ENCODE measurements at places on chromosomes 2 and 18.
A peak's percentile ranks its signal among the peaks of the same experiment; 100 is the strongest.

- no peak for DNase-seq
These were observed 59.1 kb upstream of the EML4 start for GRCh38 chr2:42109959-42110640.

DNA sequence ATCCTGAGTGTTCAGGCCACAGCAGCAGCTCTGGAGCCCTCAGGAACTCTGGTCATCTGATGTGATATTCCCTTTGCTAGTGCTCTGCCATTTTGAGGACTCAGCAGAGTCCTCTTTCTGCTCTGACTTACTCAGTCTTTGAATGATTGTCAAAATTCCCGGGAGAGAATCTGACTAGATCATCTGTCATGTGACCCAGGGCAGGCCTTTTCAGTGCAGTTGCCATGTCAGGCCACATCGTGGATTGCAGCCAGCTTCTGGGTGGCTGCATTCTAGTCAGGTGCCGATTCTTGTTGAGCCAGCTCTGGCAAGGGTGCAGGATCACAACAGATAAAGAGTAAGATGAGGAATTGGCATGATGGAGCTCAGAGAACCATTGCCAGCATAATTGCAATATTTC lies 795.6 kb downstream of the CPS1 start:
- DNase-seq, result no peak

DNA sequence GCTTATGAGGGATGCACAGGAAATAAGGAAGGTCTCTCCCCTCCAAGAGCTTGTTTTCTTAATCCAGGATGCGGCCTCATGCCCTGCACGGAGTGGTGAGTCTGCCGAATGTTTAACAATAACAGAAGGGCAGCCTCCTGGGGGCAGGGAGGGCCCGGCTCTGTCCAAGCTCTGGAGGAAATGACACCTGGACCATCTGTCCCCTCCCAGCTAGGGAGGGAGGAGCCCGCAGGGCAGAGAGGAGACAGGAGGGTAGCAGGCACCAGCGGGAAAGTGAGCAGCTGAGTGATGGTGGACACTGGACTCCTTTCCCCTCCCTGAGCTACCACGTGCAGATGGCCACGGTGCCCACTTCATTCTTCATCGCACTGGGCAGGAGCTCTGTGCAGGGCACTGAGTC lies 398.2 kb upstream of the MYT1L start:
- DNase-seq, result no peak

DNA sequence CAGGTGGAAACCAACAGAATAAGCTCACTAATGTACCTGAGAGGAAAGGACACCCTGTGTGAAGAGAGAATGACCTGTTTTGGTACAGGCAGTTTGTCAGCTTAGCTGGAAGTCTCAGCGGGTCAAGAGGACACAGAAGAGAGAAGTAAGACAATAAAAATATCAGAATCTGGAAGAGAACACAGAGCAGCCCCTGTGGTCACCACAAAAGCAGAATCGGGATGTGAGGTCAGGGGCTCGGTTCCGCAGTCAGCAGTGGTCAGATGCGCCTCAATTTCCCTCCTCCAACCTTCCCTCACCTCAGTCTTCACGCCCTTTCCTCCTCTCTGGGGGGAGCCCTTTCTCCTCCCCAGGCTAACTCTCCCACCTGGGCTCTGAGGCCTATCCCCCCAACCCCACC lies 122.9 kb downstream of the AFF3 start:
- DNase-seq, result no peak

- peak; percentile 7 for DNase-seq
These were observed 1.2 kb upstream of the CCNT2 start for GRCh38 chr2:134917360-134917865.

DNA sequence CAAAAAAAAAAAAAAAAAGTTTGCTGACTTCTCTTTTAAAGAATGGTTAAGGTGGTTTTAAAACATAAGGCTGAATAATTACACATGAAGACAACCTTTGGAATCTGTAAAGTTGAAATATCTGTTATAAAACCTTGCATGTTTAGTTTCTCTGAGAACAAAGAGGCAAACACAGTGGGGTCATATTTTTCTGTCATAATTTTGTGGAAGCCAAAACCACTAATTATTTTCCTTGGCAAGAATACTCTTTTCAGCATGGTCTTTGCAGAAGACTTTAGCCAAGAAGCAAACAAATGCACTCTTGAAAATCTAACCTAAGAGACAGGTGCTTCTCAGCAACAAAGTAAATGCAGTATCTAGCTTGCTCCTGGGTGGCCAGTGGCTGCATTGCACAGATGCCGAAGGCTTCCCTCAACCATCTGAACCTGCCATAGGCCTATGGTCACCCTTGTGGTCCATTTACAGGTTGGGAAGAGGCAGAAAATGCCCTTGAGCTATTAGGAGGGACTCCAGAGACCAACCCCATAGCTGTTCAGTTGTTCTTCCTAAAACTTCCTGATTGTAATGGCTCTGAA lies 44.8 kb downstream of the ZAP70 start:
- DNase-seq, result no peak

DNA sequence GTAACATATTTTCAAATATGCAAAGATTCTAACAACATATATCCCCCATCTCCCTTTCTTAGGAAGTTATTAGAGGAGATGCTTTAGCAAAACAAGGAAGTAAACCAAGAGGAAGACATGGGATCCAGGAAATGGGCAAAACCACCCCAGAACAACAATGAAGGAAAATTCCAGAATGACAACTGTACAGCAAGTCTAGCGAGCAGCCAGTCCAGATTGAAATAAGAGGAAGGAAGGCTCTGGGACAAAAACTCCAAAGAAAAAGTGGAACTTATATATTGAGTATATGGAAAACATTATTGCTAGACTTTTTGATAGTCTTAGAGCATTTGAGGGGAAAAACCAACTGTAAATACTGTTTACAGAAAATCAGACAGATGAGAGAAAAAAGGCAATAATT lies 2.9 kb upstream of the ARPC2 start:
- no peak for DNase-seq

DNA sequence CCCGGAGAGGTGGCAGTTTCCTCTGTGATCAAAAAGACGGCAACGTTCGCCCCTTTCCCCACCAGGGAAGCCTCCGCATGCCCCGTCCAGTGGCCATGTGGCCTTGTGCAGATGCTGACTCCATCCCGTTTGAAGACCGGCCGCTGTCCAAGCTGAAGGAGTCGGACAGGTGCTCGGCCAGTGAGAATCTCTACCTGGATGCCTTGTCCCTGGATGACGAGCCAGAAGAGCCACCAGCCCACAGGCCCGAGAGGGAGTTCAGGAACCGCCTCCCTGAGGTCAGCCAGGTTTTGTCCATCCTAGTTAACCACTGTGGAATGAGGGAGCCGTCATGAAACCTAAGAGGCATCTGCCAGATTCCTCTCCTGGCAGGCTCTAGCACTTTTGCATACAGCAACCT lies 113.6 kb downstream of the MTCL1 start:
- no peak for DNase-seq

DNA sequence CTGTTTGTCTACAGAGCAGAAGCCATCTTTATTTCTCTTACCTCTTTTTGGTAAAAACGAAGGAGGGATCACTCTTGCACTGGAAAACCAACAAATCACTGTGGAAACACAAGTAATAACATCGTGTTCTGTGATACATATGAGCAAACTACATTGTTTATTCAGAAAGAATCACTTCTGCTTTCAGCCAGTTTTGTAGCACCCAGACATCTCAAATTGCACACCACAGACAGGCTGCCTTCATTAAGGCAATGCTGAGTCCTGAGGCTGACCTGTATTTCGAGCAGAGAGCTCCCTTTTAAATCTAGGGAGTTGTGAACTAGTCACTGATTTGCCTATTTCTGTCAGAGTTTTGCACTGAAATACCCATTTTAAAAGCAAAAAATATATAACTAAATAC lies 1003.2 kb upstream of the FAM98A start:
- no peak for DNase-seq

- peak; percentile 21 for DNase-seq
These were observed 21.9 kb downstream of the ELMOD3 start for GRCh38 chr2:85376291-85377065.

DNA sequence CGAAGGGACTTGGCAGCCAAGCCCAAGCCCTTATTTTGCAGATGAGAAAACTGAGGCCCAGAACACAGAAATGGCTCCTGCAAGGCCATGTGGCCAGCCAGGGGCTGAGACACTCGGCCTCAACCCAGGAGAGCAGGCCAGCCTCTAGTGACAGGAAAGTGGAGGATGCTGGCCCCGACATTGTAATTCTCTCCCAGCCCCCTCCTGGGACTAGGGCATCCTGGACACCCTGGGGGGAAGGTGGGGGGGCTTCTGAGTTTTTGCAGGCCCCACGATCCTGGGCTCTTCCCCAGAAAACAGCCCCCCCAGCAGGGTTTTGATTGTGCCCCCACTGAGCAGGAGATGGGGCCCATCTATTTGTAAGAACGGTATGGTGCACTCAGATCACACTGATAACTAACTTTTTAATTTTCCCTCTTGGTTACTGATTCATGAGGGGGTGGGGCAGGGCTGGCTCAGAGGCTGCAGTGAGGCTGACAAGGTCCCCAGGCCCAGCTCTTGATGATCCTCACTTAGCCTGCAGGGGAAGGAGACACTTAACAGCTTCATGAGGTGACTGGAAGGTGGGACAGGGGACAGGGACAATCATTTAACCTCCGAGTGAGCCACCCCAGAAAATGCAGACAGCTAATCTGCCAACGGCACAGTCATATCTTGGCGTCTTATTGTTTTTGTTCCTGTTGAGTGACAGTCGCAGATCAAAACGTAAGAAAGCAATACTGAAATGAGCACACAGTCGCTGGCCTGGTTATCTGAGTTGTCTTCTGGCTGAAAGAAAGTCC lies 18.9 kb downstream of the SMAD7 start:
- no peak for DNase-seq

DNA sequence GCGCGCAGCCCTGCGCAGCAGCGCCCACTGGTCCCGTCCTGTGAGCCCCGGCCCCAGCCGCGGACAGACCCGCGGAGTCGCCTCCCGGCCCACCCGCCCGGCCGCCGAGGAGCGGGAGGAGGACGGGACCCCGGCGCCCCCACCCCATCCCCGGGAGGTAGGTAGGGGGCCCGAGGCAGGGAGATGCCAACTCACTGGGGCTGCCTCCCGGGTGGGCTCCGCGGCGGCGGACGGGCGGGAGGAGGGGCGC lies 160 bp downstream of the SPTBN1 start:
- DNase-seq, result no peak

DNA sequence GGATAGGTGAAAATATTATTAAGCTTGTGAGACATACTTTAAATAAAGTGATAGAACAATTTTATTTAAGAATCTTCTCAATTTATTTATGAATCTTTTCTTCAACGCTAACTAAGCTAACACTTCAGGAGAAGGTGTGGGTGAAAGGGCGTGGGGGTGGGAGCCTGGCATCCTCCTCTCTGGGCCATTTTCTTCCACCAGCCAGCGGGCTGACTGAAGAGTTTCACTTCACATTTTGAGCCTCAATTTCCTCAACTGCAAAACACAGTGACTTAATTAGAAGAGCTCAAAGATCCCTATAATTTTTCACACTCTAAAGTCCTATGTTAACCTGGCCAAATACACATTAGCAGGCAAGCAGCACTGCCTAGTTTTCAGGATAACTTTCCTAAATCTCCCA lies 94.8 kb downstream of the FTCDNL1 start:
- no peak for DNase-seq

DNA sequence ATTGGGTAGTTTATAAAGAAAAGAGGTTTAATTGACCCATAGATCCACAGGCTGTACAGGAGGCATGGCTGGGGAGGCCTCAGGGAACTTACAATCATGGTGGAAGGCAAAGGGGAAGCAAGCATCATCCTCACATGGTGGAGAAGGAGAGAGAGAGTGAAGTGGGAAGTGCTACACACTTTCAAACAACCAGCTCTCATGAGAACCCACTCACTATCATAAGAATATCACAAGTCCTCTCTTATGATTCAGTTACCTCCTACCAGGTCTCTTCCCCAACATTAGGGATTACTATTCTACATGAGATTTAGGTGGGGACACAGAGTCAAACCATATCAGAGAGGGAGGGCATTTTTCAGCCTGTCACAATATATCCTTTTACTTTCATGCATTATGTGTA lies 22.7 kb upstream of the DOCK10 start:
- no peak for DNase-seq

DNA sequence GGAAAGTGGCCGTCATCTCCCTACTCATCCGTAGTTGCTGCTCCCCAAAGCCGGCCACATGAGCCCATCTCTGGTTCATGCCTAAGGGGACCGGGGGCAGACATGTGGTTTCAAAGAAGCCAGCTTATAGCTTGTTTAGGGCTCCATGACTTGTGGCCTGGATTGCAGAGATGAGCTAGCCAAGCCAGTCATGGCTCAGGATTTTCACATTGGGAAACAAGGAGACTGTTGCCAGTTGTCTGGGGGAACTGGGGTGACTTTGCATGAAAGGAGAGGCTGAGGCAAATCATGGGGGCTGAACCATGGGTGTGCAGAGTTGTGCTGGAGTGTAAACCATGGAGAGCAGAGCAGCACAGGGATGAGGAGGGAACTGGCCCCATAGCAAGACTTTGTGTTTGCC lies 183.0 kb upstream of the APCDD1 start:
- no peak for DNase-seq

DNA sequence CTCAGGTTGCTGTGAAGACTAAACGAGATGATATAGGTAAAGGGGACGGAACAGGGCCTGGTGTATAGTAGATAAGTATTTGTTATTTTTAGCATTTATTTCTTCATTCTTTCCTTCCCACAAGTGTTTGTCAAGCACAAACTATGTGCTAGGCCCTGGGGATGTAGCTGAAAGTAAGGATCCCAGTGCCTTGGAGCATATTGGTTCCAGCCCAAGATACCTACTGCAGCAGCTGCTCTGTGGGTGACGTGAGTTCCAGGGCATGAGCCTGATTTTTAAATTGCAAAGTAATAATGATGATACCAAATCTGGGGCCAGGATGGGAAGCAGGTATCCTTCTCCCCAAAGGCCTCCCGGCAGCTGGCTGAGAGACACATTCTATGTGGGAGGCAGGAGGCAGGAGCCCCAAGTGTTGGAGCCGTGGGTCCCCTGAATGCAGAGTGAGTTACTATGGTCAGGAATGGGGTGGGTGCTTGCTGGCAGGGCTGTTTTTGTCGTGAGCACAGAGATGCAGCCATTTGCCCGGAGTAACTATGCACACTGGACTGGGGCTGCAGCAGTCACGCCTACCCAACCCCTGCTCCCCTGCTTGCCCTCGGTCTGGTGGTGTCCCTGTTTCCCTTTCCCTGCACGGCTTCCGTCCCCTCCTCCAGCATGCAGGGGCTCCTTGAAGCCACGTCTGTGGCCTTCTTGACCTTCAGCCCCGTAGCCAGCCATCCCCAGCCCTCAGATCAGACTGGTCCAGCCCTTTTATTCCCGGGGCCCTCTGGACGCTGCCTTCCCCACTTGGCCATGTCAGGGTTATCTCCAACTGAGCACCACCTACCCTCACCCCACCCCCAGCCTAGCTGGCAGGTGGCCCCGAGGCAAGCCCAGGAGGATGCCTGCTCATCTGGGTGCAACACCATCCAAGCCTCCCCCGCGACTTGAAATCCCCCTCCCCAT lies 52.4 kb downstream of the INHBB start:
- peak; percentile 67 for DNase-seq

DNA sequence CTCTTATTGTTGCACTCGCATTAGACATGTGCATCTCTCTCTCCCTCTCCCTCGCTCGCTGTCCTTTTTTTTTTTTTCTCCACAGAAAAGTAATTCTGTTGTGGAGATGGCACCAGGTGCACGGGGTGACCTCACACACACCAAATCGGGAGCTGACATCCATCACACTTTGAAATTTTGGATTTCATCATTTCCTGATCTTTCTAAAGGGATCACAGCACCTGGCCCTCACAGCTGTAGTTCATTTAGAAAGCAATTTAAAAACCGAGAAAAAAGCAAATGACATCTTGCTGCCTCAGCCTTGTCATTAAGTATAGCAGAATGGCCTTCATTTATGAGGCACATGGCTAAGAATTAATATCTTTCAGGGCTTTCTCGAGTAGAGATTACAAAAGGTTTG lies 717.2 kb downstream of the RNF144A start:
- no peak for DNase-seq

- DNase-seq, result no peak
These were observed 9.6 kb downstream of the CYB5A start for GRCh38 chr18:74281980-74282754.

Measured in fibroblast of skin of back (primary cell).